Stimulated activated CD8-positive, alpha-beta memory T cell treated with anti-CD3 and anti-CD28 coated beads, Interleukin-15, amount 100 ng/mL, for 1 hour (primary cell): ENCODE measurements at places on chromosomes 3 and 15.

- DNase-seq = no peak
Observed at GRCh38 chr3:152301745-152302181, 33.0 kb downstream of the MBNL1 start.

DNA sequence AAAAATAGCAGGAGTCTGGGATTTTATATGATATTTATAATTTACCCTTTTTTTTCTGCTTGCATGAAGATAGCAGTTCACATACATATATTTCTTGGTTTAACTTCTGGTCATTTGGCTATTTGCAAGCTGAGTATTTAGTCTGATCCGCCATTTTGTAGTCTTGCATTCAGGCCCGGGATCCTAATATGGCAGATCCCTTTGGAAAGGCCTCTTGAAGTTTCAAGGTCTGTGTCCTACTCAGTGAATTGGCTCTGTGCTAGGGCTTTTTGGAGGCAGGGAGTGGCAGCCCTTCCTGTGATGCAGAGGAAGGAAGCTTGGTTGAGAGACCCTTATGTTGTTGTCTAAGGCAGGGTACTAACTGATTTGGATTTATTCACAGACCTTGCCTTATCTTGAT is 2.9 kb downstream of the SNRPN start:
- no peak for DNase-seq

DNA sequence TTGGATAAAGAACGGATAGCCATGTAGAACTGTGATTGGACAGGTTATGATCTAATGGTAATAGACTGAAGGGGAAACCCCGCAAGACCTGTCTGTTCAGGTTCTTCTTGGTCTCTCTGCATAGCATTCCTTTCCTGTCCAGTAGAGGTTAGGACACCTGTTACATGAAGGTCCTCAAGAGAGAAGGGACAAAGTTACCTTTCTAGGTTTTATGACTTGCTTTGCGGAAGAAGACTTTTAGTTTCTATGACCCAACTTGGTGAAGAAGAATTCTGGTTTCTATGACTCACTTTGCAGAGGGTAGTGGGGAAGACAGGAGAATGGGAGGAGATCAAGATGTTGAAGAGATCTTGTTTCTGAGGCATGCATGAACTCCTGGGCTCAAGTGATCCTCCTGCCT is 97.9 kb upstream of the C3orf80 start:
- DNase-seq = no peak

GRCh38 chr3:154193000-154193615 is 71.9 kb downstream of the ARHGEF26 start:
- no peak for DNase-seq

DNA sequence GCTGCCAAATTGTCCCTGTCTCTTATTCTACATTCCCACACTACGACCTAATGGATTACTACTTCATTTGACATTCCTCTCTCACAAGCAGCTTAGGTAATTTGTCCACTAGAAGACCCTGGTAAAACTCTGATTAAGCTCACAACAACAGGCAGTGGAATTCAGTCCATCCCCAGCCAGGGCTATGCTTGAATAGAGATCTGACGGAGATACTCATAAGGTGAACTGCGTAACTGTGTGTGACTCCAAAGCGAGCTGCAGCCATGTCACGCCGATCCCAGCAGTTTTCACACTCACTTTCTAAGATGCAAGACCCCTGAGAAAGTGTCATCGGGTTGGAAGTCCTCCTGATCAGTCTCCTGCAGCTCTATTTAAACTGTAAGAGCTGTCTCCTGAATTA is 25.7 kb upstream of the ROBO2 start:
- no peak for DNase-seq

- no peak for DNase-seq
Observed at GRCh38 chr15:69119683-69120395, 40.6 kb upstream of the GLCE start.

DNA sequence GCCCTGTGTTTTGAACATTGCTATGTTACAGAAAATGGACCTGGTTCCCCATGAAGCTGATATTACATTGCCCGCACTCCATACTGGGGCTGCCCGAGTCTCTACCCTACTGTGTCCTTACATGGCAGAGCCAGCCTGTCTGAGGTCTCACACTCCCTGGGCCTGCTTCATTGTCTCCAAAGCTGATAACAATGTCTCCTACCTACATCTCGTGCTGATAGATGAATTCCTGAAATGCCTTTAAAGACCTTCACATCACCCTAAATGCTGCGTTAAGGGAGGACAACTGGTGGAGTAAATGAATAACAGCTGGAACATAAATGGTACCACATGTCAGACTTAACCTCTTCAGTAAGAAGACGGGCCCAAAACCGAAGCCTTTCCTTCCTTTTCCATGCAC is 62.9 kb upstream of the PTX3 start:
- DNase-seq = no peak

- DNase-seq = no peak
Observed at GRCh38 chr15:65285291-65286068, 1.2 kb downstream of the PARP16 start.

- no peak for DNase-seq
Observed at GRCh38 chr3:167032267-167032876, 347.7 kb downstream of the ZBBX start.

DNA sequence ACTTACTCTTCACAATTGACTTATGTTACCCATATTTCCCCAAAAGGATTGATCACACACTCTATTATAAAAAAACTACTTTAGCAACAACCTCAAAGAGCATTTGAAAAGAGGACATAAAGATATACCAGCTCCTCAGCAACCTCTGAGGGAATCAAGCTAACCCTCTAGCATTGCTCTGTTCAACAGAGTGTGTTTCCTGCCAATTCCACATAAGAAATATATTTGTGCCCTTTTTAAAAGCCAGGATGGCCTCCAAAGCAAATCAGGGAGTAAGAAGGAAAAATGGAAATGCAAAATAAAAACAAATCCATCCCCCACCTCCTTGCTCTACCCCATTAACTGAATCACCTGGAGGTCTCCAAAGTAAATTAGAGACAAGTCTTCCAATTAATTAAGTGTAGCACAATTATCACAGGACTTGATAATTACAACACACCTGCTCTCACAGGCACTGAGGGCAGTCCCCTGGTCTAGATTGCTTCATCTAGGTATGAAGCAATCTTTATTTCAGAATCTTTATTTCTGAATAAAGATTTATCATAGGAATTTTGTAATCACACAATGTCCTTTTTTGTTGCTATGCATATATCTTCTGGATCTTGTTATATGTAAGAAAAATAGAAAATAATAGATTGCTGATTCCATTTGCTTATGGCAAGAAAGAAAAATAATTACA is 34.8 kb downstream of the GPR176 start:
- no peak for DNase-seq

DNA sequence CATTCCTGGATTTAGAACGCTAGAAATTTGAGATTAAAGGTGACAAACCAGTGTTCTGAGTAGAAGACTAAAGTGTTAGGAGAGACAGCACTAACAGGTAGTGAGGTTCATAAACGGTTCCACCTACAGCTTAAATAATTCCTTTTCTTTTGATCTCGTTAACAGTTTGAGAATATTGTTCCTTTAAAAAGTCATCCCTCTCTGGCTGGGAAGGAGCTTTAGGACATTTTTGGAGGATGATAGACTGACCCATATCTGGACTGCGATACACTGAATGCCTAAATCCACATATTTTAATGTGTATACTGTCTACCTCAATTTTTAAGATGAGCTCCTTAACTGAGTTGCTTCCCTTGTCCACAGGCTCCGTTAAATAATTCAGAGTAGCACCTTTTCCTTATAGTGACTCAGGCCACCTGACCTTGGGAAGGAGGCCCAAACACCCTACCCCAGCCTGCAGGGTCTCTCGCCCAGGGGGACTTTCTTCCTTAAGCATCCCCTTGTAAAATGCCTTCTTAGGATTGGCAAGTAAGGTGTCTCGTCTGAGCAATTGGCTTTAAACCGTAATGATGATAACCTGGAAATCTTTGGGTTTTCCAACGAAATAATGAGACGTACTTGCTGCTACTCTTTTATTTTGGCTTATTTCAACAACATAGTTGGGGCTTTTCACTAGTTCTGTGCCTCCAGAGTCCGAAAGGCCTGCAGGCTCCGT is 3.3 kb downstream of the TRIM71 start:
- DNase-seq = no peak

- no peak for DNase-seq
Observed at GRCh38 chr3:32532434-32532833, 29.8 kb upstream of the CMTM6 start.

GRCh38 chr15:40984406-40984805 is 31.1 kb downstream of the CHAC1 start:
- DNase-seq = no peak
